Epithelial cell of esophagus (primary cell): ENCODE measurements at places on chromosomes 4 and X.

GRCh38 chr4:82710197-82710929 is 88.2 kb downstream of the SCD5 start:
- no peak for DNase-seq

DNA sequence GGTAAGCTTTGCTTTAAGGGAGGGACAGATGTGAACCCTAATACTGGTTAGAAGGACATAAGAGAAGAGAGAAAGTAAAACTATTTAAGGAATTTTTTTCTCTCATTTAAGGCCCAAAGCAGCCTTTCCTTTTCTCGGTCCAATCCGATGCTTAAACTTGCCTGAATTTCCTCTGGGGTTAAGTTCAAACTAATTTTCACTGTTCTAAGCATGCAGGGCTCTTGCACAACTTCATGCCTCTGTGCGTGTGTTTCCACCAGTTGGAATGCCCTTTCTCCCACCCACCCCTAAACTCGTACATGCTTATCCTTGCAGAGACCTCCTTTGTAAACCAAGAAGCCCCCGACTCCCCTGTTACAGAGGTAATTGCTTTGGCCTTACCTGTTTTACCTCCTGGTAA is 204.7 kb downstream of the CBR4 start:
- DNase-seq: no peak

DNA sequence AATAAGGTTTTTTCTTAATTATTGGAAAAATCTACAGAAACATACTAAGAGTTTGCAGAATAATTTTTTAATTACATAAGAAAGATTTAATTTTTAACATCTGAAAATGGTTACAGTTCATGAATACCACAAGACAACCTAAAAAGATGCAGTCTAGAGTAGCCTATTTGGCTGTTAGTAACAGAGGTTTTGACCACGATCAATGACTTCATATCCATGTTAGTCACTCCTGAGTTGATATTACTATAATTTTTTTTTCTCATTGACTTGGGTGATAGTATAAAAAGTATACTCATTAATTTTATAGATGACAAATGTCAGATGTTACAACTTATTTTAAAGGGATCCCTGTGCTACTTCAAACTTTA is 272.5 kb downstream of the DCTD start:
- DNase-seq: no peak

GRCh38 chrX:10484683-10485247 is 135.6 kb downstream of the MID1 start:
- peak; percentile 84 for DNase-seq

DNA sequence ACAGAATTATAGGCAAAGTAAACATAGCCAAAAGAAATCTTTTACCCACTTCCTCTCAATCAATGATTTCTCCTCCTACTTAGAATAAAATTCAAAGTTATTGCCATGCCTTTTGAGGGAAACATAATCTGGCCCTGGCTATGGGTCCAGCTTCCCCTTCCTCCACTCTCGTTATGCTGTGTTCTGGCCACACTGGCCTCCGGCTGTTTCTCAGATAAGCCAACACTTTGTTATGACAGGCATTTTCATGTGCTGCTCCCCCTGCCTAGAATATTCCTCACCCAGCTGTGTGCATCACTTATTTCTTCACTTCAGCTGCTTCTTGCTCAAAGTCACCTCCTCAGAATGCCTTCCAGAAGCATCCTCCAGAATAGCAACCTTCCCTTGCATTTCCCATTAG is 386.6 kb upstream of the AADAT start:
- DNase-seq: peak; percentile 12

DNA sequence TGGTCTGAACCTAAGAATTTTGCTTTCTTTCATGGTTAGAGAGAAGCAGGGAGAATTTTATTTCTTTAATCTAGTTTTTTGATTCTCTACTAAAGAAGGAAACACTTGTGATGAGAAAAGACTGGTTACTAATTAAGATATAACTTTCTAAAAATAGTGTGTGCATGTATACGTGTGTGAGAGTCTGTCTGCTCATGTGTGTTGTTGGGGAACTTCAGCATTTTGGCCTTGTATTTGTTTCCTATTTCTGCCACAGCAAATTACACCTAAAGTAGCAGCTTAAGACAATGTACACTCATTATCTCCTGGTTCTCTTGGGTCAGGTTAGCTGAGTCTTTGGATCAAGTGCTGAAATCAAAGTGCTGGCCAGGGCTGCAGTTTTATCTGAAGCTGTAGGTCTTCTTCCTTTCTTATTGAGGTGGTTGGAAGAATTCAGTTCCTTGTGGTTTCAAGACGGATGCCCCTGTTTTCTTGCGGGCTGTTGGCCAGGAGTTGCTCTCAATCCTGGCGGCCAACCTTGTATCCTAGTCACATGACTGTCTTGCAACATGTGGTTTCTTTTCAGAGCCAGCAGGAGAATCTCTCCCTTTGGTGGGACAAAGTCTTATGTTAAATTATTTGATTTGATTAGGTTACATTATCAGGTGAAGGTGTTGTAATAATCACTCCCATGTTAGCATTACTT is 188.4 kb upstream of the CLNK start:
- no peak for DNase-seq

GRCh38 chr4:186902361-186902760 is 178.7 kb upstream of the FAT1 start:
- no peak for DNase-seq

GRCh38 chrX:154751203-154751668 is 359 bp upstream of the GAB3 start:
- DNase-seq: no peak

GRCh38 chr4:78520808-78521226 is 30.8 kb upstream of the ANXA3 start:
- no peak for DNase-seq

GRCh38 chrX:104854188-104854587 is 288.2 kb downstream of the IL1RAPL2 start:
- peak; percentile 3 for DNase-seq

DNA sequence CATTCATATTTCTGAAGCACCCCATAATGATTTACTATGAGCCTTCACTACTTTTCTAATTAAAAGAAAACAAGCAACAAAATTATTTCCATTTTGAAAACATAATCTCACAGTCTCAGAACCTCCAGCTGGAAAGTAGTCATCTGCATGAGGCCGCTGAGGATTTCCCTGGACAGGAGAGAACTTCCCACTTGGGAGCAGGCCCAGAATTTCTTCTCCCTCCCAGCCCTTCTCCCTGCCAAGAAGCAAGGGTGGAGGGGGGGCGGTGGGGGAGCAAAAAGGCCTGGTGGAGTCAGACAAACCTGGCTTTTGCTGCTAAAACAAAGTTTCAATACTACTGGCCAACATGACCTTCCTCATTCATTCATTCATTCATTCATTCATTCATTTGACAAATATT is 167.3 kb downstream of the PJA1 start:
- DNase-seq: peak; percentile 5

DNA sequence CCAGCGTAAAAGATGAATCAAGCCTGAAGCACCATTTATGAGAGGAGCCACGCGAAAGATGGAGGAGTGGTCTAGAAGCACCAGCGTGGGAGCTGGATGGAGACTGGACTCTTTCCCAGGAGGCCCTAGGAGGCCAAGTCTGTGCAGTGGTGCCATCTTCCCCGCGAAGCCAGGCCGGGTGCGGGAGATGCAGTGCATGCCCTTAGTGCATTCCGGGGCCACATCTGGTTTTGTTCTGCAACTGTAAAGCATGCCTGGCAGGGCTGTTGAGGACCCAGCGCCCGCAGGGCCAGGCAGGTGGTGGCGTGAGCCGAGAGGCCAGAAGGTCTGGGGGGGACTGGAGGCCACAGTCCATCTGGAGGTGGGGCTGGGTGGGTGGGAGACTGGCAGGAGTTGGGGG is 78.6 kb upstream of the ADRA2C start:
- DNase-seq: no peak

GRCh38 chr4:87423317-87424098 is 1.1 kb downstream of the NUDT9 start:
- DNase-seq: peak; percentile 41

- DNase-seq: no peak
Observed at GRCh38 chr4:20159516-20159915, 92.2 kb upstream of the SLIT2 start.

GRCh38 chr4:136713140-136713539 is 819.2 kb downstream of the PCDH18 start:
- DNase-seq: peak; percentile 13

DNA sequence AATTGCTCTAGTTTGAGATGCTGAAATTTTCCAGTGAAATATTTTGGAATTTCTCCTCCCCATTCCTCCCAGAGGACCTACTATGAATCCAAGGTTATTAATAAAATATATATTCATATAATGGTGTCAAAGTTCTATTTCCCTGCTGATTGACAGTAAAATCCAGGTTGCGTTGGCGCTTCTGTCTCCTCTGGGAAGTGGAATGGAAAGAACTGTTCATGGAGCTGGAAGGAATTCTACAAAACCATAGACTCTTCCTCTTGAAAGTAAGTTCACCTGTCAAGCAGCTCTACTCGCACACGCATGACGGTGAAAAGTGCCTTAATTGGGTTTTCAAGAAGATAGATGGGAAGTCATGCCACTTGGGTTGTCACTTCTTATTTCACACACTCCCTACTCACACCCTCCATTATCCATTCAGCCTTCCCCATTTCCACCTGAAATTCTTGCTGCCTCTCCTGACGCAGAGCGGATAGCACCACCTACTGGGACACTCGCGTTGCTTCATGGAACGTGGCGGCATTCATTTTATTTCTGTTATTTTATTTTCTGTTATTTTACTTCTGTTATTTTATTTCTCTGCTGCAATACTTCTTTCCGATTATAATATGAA is 351.6 kb downstream of the NLGN4X start:
- peak; percentile 14 for DNase-seq

DNA sequence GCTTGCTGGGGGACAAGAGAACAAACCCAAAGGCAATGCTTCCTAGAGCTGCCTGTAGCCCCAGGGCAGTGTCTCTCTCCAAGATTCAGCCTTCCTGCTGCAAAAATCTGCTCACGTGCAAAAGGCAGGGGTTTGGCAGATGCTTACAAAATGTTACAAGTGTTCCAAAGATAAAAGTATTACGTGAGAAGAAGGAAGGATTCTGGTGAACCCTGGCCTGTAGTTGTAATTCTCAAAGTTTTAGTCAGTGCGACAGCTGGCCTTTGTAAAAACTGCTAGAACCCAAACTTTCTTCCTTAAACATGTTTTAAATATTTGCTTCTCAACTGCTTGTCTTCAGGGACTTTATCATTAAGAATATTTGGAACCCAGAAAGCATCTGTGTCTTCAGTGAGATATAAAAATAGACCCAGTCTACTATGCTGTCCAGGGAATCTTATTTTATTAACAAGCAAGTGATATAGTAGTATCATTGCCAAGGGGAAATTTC is 232.3 kb downstream of the FRMPD4 start:
- DNase-seq: no peak

DNA sequence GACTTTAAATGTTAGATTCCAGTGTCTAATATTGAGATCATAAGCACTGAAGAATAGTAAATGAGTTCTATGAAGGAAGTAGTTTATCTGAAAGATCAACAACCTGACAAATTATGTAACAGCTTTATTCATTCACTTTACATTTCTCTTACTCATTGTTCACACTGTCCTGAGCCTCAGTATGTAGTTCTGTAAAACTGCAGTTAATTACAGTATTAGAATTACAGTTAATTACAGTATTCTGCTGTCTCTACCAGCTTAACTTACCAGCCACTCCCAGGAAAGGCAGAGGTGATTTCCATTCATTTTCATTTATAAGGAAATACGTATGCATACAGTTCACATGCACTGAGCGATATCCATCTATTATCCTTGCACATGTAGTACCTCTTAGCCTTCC is 32.7 kb downstream of the NFKB1 start:
- peak; percentile 18 for DNase-seq

DNA sequence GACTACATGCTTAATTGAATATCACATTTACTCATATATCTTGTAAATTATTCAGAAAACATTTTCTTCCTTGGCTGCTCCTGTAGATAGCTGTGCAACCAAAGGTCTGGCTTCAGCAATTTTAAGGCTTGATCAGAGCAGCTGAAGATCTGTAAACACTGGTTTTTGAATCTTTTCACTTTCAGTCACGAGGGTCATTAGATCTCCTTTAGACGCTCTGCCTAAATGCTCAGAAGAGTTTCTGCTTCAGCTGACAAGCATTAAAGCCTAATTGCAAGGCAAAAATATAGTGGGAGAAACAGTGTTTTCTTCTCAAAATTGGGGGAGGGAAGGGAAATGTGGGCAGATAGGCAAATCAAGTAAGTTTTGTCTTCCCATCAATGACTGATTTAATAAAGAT is 25.7 kb downstream of the TRPC5 start:
- DNase-seq: no peak

GRCh38 chr4:38921151-38921550 is 53.5 kb downstream of the FAM114A1 start:
- no peak for DNase-seq

GRCh38 chr4:38150766-38151165 is 190.6 kb downstream of the PTTG2 start:
- no peak for DNase-seq

GRCh38 chrX:97931586-97931985 is 1047.9 kb downstream of the RPA4 start:
- no peak for DNase-seq

DNA sequence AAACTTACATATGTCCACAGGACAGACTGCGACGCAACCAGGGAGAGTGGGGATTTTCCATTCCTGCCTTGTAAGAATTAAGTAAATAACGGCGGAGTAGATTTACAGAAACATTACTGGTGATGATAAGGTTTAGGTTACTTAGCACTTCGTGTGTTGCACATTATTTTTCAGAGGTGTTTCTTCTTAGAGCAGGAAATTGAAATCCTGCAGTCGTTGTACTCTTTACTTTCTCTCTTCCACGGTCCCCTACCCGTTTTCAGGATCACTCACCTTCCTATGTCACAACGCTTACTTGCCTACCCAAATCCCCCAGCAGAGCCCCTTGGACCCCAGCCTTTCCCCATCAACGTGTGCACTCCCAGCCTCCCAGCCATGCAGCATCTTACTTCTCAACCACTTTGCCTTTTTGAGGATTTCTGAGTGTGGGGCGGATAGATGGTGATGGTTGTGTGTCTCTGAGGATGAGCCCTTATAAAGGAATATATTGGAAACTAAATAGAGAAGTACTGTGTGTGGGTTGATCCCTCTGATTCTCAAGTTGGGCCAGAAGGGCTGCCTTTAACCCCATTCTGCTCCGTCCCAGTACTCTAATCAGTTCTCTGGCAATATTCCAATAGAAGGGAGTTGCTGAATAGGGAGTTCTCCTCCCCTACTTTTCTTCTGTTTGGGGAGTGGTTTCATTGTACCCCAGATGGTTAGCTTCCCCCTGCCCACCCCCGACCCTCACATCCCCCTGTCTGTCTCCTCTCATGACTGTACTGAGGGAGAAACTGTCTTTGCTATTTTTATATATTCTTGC is 1.6 kb downstream of the MID2 start:
- no peak for DNase-seq

GRCh38 chr4:78864405-78865024 is 74.7 kb downstream of the PAQR3 start:
- DNase-seq: peak; percentile 83

- no peak for DNase-seq
Observed at GRCh38 chrX:39518476-39519029, 579.2 kb downstream of the BCOR start.

DNA sequence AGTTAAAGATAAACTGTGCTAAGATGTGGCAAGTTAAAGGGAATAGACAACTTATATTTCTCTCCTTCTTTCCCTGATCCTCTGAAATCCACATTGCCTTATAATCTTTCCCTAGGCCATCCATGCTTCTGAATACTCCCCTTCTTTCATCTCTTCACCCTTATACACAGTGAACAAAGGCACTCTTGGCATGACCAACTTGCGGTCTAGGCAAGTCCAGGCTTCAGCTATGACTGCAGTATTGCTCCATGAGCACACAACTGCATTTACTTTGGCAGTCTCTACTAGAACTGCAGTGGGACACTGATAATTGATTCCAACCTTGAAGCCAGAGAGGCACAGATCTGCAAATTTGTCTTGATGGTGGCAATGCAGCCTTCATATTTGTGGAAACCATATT is 24.2 kb upstream of the UBA6 start:
- peak; percentile 94 for DNase-seq
